NCI-H524 (cell line): ENCODE measurements at places on chromosomes 5 and 9.

- DNase-seq: peak; percentile 42
These were observed 409.9 kb downstream of the CTNND2 start for GRCh38 chr5:11494340-11494739.

DNA sequence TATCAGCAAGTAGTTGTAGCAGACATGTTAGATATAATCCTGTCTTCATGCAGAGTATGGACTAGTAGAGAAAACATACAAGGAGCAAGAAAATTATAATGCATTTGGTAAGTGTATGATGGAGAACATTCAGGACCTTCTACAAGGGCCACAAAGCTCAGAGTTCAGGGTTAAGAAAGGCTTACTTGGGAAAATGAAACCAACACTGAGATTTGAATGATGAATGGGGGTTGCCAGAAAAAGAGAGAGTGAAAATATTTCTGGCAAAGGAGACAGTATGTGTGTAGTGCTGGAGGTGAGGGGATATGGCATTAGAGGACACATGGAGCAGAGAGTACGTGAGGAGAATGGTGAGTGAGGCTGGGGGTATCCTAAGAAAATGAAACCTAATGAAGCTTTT is 169.8 kb upstream of the STK32A start:
- no peak for DNase-seq

DNA sequence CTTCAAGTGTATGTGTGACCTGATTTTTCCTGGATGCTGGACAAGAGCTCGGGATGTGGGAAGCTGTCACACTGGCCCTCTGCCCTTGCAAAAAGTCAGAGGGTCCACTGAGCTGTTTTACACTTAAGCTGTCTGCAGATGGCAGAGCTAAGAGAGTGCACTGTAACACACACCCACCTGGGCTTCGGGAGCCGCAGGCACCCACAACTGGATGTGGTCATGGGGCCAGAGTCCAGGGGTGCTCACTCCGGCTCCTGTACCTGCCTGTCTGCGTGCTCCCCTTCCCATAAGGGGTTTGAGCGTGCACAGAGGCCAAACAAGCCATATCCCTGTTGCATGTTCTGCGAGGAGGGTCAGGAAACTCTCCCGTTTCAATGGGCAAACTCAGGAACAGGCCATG is 82.5 kb downstream of the LRRC70 start:
- no peak for DNase-seq

GRCh38 chr5:72438141-72438540 is 69.1 kb downstream of the ZNF366 start:
- no peak for DNase-seq

DNA sequence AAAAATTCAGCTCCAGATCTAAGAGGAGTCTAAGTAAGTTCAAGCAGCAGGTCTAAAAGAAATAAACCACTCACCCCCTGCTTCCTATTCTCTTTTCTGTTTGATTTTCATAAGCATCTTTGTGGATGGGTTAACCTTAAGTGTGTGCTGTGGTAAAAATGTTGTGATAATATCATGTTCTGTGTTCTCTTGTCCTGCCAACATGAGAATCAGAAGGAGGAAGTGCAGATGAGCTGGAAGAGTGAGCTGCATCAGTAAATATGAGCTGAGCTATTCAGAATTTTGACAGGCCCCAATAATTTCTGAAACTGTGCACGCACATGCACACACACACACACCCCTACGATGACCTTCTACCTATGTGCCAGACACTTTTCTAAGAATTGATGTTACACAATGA is 186.5 kb upstream of the ANKRD55 start:
- no peak for DNase-seq

DNA sequence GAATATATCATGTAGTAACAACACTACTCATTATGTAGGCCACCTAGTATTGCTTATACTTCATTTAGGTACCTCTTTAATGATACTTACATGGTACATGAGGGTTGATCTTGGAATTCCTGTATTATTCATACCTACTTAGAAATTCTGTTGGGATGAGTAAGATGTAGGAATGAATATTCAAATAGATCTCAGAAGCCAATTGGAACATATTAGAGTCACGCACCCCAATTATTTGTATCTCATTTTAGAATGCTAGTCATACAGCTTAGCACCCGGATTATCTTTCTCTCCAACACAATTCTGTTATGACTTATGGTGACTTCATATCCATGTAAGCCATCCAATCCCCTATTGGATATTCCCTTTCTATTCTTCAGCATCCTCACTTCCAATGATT is 106.7 kb upstream of the SH3GL2 start:
- DNase-seq: no peak

DNA sequence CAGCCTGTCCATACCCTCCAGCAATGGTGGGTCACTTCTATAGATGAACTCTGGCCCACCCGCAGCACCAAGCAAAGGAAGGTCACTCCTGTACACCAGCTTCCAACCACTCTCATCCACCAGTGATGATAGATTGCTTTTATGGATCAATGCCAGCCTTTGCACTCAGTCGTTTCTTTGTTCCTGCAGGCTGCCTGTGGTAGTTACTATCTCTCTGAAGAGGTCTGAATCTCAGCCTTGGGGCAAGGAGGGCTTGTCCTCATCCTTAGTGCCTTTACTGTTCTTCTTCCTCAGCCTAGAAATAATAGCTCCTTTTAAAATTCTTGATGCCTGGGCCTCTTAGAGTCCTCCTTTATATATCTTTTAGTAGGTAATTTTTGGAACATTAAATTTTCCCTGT is 100.8 kb downstream of the TMC1 start:
- DNase-seq: no peak

DNA sequence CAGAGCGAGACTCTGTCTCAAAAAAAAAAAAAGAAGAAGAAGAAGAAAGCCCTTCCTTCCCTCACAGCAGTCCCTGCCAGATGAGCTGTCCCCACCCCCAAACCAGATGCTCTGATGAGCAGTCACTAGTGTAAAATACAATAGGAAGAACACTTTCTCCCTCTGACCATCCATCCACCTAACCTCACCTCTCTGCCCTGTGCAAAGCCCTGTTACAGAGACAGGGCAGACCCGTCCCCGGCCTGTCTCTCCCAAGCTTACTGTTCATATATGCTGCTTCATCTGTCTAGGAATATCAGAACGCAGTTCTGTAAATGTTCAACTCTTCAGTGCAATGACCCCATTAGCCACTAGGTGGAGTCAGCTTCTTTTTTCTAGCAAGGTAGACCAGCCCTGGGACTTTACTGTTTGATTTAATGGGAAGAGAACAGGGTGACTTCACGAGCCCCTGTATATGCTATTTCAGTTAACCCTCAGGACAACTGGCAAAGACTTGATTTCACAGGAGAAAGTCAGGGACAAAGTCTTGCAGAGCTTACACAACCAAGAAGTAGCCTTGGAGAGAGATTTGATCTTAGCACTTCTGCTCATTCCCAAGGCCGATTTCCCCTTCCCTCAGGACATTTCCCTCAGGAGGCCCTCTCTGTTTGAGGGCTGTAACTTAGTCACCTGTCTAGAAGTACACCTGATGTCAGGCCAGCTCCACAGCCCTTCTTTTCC is 14.9 kb upstream of the FGFR4 start:
- DNase-seq: peak; percentile 87

DNA sequence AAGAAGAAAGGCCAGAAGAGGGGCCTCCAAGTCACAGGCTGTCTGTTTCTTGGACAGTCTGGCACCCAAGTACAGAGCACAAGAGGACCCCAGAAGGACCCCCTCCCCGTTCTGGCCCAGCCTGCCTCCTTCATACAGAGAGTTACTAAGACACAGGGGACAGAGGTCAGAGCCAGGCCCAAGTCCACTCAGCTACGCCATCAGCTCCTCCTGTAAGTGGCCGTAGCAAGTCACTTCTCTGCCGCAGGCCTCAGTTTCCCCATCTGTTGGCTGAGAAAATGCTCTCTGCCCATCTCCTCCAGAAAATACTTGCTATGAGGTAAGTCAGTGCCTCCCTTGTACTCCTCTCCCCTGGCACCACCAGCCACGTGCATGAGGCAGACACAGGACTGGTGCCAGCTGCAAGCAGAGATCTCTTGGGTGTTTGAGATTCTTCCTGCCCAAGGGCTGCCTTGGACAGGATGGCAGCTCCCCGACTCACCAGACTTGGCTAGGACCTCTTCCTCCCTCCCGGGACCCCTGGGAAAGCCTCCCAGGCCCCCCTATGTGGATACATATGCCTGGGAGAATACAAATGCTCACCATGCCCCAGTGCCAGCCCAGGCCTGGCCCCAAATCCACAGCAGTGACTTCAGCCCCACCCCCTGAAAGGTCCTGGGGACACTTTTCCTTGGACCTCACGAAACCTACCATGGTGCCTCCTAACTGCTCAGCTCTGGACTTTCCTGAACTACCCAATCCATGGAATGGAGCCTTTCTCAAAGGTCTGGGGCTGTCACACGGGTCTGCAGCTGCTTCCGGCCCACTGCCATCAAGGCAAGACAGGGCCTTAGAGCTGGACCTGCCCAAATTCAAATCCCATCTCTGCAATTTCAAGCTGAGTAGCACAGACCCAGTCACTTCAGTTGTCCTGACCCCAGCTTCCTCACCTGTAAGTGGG is 5.1 kb downstream of the EEIG1 start:
- DNase-seq: no peak

DNA sequence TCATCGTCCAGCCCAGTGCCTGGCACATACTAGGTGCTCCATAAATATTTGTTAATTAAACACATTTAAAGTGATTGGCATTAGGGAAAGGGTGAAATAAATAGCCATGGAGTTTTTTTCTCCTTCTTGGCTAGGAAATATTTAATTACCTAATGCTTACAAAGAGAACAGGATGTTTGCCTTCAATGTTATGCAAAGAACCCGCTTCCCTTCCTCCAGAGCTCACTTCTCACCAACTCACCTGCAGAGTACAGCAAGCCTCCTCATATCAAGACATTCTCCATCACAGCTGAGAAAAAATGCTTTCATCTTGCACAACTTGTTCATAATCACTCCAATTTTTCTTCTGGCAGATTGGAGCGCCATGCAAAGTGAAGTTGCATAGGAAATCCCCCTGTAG is 161.7 kb upstream of the STK32A start:
- DNase-seq: no peak

GRCh38 chr5:139037732-139038131 is 160.4 kb downstream of the SIL1 start:
- DNase-seq: no peak

GRCh38 chr9:124621371-124622328 is 114.5 kb upstream of the NR5A1 start:
- no peak for DNase-seq

DNA sequence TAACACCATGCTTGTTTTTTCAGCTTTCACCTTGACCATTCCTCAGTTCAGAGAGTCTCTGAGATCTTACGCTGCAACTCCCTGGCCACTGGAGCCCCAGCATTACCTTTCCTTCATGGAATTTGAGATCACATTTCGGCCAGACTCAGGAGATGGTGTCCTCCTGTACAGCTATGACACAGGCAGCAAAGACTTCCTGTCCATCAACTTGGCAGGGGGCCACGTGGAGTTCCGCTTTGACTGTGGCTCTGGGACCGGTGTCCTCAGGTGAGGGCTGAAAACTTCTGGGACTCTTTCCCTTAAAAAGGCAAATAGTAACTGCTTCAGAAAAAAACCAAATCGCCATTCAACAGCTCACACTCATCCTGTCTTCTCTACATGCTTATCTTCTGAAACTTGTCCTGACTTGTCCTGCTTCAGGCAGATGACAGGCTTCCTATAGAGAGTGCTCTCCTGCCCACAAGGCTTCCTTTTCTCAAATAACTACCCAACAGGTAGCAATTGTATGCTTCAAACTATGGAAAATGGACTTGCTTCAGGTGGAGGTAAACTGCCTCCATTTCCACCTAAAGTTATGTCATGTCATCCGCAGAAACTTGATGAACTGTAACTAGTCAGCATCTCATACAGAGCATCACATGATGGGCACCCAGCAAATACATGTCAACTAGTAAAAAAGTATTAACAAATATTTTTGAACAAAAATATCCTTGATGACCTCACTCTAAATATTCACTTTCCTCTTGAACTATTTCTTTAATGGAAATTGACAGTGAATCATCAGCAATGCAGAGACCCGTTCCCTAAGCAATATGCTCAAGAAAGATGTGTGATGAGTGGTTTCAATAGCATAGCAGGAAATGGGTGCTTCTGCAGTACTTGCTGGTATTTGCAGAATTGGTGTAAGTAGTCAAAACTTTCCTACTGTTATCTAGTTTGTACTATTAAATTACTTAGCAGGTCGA is 129.2 kb downstream of the LIFR start:
- no peak for DNase-seq

GRCh38 chr5:157689942-157690689 is 18.8 kb downstream of the C5orf52 start:
- DNase-seq: no peak

DNA sequence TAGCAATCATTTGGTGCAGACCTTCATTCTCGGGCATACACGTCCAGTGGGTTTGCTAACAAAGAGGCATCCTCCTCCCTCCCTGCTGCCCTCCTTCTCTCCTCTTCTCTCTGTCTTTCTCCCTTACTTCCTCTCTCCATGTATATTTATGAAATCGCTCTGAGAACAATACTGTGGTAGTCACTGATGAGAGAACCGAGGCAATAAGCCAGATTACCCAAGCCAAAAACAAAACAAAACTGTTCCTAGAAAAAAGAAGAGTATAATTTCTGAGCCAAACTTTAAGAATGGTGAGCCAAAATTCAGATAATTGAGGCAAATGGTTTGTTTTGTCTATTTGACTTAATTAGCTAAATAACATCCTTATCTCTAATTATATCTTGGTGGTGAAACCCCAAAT is 15.8 kb upstream of the HMHB1 start:
- DNase-seq: no peak

DNA sequence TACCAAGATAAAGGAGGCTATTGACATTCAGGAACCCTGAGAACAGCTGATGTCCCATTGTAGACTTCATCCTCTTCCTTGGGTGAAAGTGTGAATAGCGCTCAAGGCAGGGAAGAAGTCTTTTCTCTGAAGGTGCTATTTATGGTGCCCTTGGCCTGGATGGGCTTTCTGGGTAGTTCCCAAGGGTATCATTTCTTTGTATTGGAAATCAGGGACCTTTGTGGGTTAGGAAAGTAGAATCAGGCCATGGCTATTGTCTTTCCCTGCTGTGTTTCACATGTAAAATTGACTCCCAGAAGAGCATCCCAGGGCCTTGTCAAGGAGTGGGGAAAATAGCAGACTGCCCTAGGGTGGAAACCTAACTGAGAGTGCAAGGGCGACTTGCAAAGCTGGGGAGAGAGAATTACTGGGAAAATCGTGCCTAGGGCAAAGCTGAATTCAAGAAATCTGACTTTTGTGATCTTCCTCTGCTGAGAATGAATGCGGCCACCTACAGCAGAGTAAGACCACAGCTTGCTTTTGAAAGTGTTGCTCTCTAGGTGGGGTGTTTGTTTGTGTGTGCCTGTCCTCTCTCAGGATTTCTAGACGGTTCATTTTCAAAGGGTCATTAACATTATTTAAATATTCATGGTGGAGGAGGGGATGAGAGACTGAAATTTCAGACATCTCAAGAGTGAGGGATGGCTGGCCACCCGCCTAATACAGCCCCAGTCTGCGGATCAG is 160.6 kb downstream of the C9orf152 start:
- no peak for DNase-seq

- no peak for DNase-seq
These were observed 153.1 kb upstream of the RAPGEF1 start for GRCh38 chr9:131892902-131893500.
